Skeletal muscle cell (primary cell): ENCODE measurements at places on chromosomes 3 and 15.

DNA sequence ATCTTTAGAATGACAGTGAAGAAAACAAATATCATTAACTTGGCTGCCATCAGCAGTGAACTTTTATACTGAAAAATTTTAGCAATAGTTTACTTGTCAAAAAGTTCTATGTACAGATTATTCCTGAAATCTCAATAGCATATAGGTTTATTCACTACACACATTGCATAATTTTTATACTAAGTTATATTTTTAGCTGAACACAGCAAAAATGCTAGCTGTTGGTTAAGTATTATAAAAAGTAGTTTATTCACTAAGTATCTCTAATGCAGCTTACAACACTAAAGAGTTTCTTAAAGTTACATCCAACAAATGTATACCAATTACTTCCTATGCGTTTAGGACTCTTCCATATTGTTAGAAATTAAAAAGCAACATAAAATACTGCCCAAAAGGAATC, 131.9 kb downstream of the SCAPER start:
- DNase-seq, result no peak

- DNase-seq, result no peak
Observed at GRCh38 chr3:192063570-192063969, 602.6 kb downstream of the PYDC2 start.

GRCh38 chr3:177561365-177561764, 364.1 kb upstream of the TBL1XR1 start:
- no peak for DNase-seq

DNA sequence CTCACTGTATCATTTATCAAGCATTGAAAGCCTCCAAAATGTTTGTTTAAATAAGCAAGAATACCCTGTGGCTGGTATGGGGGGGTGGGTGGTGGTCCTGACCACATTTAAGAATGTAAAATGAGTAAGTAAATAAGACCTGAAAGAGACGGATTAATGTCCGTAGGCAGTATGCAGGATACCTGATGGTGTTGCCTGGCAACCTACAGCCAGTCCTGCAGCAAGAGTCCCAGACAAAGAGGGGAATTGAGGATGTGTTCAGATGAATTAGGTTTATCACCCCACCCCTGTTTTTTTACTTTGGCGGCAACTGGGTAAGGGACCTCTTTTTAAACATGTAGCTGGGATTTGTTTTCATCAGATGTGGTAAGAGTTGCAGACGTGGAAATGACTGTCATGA, 99.8 kb upstream of the BFSP2 start:
- DNase-seq, result no peak

GRCh38 chr15:72382146-72382545, 6.3 kb upstream of the HEXA start:
- no peak for DNase-seq

GRCh38 chr3:13252207-13252606, 167.9 kb downstream of the NUP210 start:
- DNase-seq, result no peak

GRCh38 chr3:89867286-89867685, 759.9 kb downstream of the EPHA3 start:
- DNase-seq, result peak; percentile 1

- no peak for DNase-seq
Observed at GRCh38 chr3:28786446-28786845, 437.8 kb upstream of the AZI2 start.
